ENCODE measurements at places on chromosomes 4 and X.

- no peak for DNase-seq
These were observed 51.2 kb downstream of the LGI2 start for GRCh38 chr4:24979554-24979953.

DNA sequence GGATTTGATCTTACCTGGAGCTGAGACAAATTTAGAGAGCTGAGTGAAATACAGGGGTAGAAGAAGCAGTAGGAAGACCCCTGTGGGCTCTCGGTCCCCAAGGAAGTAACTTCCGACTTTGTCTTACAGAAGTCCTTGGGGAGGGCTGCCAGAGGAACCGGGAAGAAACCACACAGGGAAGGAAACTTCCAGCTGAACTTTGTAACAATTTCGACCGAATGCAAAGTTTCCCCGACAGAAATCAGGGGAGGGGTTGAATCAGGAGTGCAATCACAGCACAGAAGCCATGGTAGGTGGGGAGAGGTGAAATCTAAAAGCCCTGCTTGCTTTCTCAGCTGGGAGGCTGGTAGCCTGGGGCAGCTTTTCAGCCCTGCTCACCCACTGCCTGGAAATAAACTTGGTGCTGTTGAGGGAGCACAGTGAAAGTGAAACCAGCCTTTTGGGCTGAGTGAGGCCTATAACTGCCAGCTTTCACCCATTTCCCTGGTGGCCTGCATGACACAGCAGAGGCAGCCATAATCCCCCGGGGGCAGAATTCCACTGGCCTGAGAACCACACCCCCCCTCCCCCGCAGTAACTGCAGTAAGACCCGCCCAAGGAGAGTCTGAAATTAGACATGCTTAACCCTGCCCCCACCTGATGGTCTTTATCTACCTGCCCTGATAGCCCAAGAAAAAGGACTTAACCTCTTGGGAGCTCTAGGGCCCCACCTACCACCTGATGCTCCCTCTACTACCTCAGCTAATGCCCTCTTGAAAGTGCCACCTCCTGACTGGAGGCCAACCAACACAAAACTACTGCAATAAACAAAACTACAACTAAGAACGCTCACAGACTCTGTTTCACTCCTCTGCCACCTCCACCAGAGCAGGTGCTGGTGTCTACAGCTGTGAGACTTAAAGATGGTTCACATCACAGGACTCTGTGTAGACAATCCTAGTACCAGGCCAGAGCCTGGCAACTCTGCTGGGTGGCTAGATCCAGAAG is 248.2 kb downstream of the PARM1 start:
- no peak for DNase-seq

GRCh38 chr4:34372815-34373214 is 1871.5 kb downstream of the ARAP2 start:
- no peak for DNase-seq

DNA sequence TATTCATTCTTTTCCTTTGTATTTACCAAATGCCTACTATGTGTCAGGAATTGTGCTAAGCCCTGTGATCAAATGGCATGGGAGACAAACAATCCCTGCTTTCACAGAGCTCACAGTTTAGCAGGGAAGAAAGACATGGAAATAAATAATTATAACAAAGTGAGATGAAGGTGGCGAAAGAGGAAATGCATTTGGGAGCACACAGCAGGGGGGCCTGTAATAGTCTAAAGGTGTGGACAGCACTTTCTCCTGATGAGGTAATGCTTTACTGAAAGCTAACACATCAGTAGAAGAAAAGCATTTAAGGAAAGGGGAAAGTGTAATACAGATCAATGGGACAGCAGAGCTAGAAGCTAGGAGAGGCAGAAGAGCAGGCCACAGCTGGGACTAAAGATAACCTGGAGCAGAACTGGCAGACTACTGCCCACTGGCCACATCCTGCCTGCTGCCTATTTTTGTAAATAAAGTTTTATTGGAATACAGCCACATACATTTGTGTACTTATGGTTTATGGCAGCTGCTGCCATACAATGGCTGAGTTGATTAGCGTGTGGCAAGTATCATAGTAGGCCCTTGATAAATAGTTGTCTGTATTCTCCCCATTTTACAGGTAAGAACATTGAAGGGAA is 67.1 kb upstream of the TAPT1 start:
- no peak for DNase-seq

DNA sequence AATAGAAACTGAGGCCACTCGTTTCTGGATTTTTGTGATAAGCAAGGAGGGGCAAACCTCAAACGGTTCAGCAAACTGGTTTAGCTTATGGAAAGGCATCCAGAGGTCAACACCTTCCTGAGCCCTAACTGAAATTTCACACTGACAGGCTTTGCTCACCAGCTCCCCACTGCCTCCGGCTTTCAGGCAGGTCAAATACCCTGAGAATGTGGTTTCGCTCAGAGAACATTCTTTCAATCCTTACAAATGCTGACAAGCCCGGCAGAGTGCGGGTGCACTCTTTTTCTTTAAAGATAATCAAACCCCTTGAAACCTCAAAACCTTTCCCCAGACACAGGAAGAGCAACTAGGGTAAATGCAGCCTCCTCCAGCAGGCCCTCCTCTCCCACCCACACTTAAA is 41.5 kb downstream of the CD40LG start:
- no peak for DNase-seq

GRCh38 chr4:47824840-47825239 is 13.0 kb downstream of the CORIN start:
- DNase-seq = no peak

DNA sequence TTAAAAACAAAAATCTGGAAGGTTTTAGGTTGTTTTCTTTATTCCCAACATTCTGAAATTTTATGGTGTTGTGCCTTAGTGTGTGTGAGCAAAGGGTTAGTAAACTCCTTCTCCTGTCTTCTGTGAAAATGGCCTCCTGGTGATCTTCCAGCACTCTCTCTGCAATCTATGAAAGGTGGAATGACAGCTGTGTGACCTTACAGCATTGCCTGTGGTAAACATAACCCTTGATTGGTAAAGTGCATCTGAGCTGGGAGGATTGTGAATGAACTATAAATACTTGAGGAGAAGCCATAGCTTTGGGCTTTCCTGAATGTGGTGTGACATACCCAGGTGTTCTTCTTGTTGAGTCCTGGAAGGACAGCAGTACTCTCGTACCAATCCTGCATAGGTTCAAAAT is 10.0 kb downstream of the ART3 start:
- DNase-seq = no peak

GRCh38 chrX:46676399-46677356 is 82.2 kb downstream of the SLC9A7 start:
- DNase-seq = no peak

GRCh38 chrX:118521435-118521834 is 25.8 kb downstream of the DOCK11 start:
- no peak for DNase-seq

- DNase-seq = no peak
These were observed 70.1 kb downstream of the NAA11 start for GRCh38 chr4:79255793-79256192.

GRCh38 chr4:110049951-110050925 is 137.6 kb downstream of the EGF start:
- peak; percentile 10 for DNase-seq

- DNase-seq = no peak
These were observed 118.3 kb upstream of the FRG1 start for GRCh38 chr4:189822326-189822725.

DNA sequence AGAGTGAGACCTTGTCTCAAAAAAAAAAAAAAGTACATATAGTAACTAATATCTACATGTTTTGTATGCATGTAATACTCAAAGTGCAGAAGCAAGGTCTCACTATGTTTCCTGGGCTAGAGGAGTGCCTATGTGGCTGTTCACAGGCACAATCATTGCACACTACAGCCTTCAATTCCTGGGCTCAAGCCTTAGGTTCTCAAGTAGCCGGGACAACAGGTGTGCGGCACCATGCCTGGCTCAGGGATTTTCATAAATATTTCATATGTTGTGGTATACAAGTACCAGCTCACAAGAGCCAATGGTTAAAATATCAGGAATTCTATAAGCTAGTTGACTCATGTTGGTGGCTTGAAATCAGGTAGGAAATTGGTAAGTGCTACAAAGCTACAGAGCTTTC is 94.8 kb downstream of the LARP7 start:
- no peak for DNase-seq

GRCh38 chr4:2813446-2814405 is 20.8 kb downstream of the SH3BP2 start:
- DNase-seq = no peak

- no peak for DNase-seq
These were observed 30.1 kb downstream of the HAND2 start for GRCh38 chr4:173499658-173500535.

- DNase-seq = no peak
These were observed 107.0 kb downstream of the IQCM start for GRCh38 chr4:149708513-149709130.

- DNase-seq = no peak
These were observed 4.4 kb upstream of the MSL3 start for GRCh38 chrX:11753668-11754067.

GRCh38 chr4:2858451-2859217 is 15.0 kb downstream of the ADD1 start:
- no peak for DNase-seq

DNA sequence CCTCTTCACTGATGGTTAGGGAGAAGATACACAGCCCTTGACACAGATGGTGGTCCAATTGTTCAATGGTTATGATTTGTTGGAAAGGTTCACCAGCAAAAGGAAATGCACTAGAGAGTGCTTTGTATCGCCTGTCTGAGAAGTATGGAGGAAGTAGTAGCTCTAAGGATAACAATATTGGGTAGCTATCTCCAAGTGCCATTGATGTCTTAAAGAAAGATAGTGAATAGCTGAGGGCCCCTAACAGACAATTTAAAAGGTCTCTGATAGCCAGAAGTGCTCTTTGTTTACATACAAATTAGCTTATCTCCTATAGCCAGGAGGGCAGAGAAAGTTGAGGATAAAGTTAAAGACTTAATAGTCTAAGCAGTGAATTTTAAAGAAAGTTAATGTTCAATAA is 33.9 kb upstream of the BLTP1 start:
- no peak for DNase-seq

GRCh38 chr4:73619346-73619745 is 890 bp downstream of the RASSF6 start:
- no peak for DNase-seq

DNA sequence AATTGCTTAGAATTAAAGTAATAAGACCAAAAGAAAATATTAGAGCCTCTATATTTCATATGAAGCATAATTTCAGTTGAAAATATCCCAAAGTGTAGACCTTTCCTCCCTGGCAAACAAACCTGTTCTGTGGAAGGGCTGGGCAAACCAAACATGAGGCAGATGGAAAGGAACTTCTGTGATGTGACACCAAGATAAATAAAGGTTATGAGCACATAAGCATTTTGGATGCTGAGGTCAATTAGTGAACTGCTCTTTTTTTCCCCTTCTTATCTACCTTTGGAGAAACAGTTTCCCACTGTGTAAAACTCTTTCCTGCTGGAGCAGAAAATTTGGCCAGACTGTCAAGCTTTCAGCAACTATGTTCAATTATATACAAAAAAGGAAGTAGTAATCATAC is 109.6 kb upstream of the STIM2 start:
- DNase-seq = no peak

DNA sequence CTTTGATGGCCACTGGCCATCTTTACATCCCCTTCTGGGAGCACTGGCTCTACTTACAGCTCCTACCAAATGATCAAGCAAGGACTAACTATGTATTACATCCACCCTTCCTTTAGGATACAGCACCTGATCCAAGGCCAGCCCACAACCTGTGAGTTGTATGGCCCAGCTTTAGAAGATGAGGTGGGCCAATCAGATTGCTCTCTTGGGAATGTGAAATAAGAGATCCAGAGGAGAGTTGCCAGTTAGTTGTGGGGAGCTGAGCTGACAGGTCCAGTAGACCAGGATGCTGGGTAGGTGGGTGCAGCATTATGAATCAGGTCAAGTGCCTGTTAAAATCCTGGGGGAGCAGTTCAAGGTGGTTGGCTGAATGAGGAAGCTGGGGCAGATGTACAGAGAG is 111.5 kb downstream of the GNL3L start:
- DNase-seq = no peak

DNA sequence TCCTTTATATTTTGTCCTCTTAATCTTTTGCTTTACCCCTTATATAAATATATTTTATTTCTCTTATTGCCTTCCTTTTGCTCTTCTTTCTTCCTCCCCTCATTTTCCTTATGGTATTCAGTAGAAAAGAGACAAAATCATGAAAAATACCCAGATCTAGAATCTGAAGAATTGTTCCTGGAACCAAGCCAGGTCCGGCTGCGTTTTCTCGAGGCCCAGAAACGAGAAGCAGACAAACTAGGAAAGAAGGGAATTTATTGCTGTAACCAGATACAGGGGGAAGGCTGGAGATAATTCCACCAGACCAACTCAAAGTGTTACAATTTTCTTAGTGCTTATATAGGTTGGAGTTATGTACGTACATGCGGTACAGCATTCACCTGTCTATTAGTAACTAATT is 328.7 kb downstream of the GABRG1 start:
- no peak for DNase-seq

All from activated T-helper 1 cell treated with anti-CD3 and anti-CD28 coated beads, Interleukin-2, amount 50 U/mL, for 16 hours (primary cell).